Activated CD8-positive, alpha-beta memory T cell treated with anti-CD3 and anti-CD28 coated beads for 1 hour (primary cell): ENCODE measurements at places on chromosomes 11 and 22.

GRCh38 chr11:37621662-37622061 is 1023.6 kb upstream of the RAG2 start:
- DNase-seq = no peak

- DNase-seq = no peak
These were observed 35.1 kb downstream of the EP300 start for GRCh38 chr22:41127451-41127850.

DNA sequence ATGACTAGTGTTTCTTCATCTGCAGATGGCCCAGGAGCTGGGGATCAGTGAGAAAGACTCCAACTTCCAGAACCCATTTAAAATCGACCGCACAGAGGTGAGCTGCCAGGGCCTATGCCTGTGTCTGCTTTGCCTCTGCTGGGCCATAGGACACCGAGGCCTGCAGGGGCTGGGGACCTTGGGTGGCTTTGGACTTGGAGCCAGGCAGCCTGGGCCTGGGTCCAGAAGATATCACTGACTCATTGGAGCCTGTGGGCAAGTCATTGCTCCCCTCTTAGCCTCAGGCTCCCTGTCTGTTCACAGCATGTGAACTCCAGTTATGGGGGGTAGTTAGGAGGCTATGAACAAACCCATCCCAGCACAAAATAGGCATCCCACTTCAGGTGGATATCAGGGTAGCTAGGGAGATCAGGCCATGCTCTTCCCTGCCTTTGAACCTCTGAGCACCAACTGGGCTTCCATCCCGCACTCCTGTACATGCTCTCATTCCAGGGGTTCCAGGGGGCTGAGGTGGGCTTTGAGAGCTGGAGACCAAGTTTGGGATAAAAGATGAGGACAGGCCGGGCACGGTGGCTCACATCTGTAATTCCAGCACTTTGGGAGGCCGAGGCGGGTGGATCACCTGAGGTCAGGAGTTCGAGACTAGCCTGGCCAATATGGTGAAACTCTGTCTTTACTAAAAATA is 13.4 kb downstream of the CCDC134 start:
- no peak for DNase-seq

GRCh38 chr11:27650988-27651387 is 49.3 kb downstream of the BDNF start:
- no peak for DNase-seq

DNA sequence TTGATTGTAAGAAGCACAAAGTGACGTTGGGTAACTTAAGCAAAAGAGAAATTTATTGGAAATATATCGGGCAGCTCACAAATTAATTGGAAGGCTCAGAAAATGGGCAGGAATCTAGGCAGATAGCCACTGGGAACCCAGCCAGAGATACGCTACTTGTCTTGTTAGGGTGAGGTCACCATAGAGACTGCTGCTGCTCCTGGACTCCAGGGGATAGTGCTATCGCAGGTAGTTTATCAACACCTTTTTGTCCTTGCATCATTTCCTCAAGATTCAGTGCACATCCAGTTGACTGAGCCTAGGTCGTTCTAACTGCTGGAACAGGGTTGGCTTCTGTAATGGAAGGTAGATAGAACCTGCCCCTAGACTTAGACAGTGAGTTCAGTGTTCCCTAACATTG is 19.6 kb downstream of the AMOTL1 start:
- no peak for DNase-seq

GRCh38 chr11:122096272-122097112 is 19.5 kb downstream of the BLID start:
- no peak for DNase-seq

DNA sequence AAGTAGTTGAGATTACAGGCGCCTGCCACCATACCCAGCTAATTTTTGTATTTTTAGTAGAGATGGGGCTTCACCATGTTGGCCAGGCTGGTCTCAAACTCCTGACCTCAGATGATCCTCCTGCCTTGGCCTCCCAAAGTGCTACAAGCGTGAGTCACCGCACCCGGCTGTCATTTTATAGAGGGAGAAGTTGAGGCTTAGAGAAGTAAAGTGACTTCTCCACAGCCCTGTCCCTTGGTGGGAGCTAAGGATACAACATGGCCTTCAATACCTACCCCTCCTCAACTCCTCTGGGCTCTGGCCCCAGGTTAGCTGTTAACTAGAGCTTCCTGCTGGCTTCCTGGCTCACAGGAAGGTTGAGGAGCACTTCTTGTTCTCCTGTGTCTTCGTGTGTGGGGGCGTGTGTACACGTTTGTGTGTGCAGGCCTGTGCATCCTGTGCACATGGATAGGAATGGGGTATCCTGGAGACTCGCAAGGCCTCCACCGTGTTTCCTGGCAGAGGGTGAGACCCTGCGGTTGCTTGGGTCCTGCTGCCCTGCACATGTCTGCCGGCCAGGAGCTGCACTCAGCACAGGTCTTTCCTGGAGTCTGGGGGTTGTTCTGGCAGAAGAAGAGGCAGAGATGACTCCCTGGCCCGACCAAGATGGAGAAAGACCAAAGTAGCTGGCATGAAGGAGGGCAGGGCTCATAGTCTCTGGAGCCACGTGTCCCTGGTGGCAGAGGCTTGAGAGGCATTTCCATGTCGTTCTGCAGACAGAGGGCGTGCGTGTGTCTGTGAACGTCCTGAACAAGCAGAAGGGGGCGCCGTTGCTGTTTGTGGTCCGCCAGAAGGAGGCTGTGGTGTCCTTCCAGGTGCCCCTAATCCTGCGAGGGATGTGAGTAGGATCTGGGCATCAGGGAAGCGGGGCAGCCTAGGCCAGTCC is 2.4 kb downstream of the SIDT2 start:
- peak; percentile 14 for DNase-seq

GRCh38 chr11:85685820-85686459 is at the start of gene CCDC89:
Gene CCDC89 (minus strand): TSS chr11:85686195. CDS start chr11:85686130, 65 bp downstream.
- DNase-seq = no peak

GRCh38 chr11:121241343-121242211 is 51.0 kb upstream of the SC5D start:
- no peak for DNase-seq

DNA sequence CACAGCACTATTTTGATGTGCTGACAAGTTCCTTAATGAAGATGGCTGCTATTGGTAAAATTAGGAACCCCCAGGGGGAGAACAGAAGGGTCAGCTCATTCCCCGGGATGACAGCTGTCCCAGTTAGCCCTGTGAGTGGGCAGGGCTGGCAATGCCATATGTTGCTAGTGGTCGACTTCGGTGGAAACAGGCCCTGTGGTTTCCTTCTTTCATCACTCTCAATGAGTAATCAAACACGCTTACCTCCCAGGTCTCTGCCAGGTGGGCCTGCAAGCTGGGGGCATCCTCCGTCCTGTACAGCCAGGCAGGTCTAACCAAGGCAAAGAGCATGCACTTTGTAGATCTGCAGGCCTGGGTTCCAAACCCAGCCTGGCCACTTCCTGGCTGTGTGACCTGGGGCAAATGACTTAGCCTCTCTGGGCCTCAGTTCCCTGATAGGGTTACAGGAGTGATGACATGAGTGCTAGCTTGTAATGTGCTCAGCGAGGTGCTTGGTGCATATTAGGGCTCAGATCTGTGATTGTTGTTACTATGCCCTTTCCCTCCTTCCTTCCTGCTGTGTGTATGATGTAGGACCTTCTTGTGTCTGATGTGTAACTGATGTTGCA is 85.2 kb downstream of the TSPAN18 start:
- no peak for DNase-seq

GRCh38 chr11:3353066-3353465 is 25.9 kb downstream of the ZNF195 start:
- no peak for DNase-seq

DNA sequence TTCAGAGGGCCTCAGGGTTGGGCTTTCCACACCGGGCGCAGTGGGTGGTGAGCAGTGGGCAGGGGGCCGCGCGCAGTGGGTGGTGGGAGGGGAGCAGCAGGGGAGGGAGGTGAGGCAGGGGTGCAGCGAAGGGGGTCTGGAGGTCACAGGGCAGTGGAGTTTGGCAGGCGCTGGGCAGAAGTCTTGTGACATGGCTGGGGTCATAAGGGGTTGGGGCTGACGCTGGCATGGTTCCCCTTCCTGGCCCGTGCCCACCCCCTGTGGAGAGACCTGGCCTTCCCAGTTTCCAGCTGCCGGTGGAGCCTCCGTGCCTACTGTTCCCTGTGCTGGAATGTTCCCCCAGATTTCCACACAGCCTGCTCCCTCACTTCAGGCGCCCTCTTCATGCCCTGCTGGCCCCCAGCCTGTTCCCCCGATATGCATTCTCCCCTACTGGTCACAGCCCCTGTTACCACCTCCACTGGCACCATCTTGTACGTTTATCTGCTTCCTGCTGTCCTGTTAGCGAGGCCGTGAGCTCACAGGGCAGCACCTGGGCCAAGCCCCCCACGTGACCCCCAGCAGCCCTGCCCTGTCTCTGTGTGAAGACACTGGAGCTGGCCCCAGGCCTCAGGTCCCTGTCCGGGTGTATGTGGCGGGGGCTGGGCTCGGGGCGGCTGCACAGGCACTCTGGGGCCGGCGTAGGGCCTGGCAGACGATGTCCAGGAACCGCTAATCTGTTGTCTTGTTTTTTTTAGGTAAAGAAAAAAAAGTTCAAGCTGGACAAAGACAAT is 111.6 kb downstream of the KCNQ1OT1 start:
- DNase-seq = no peak

DNA sequence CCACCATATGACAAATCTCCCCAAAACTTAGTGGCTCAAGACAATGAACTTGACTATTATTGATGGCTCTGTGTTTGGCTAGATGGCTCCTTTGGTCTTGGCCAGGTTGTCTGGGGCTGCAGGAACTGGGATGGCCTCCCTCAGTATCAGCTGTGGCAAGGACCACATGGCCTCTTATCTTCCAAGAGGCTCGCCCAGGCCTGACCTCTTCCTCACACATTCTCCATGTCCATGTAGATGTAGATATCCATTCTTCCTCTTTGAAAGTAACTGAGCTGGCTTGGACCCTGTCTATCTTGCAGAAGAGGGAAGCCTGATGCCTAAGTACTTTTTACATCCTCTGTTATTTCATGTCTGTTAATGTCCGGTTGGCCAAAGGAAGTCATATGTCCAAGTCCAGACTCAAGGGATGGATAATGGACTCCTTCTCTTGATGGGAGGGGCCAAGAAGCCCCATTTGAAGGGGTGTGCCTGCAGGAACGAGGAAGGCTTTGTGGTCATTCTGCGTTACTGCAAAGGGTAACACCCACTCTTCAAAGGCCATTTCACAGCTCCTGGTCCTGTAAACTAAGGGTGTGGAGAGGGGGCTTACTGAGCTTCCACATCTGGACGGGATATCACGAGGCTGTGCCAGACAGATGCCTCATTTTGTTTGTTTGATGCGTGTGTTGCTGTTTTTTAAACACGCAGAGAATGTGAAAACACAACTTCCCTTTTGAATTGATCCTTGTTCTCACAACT is 87.1 kb downstream of the GRIK4 start:
- no peak for DNase-seq
